ENCODE measurements at places on chromosomes 2 and 18.

- peak; percentile 85 for DNase-seq
These were observed 408.1 kb downstream of the THSD7B start for GRCh38 chr2:137173463-137173862.

DNA sequence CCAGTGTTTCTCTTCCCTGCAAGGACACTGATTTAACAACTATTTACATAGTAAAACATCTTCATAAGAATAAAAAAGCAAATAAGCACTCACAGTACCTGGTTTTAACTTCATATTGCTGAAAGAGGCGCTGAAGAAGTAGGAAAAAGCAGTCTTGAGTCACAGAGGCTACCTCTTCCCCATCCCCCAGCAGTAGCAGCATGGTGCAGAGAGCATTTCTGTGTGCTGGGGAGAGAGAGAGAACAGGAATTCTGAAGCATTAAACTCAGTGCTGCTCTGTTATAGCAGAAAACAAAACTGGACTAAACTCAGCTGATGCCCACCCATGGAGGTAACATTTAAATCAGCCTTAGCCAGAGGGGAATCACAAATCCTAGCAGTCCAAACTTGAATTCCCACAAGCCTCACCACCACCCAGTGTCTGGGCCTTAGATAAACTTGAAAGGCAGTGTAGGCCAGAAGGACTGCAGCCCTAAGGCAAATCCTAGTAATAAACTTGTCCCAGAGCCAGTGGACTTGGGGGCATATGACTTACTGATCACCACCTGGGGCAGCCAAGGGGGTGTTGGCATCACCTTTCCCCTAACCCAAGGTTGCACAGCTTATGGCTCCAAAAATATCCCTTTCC lies 321.8 kb upstream of the CWC22 start:
- DNase-seq: no peak

DNA sequence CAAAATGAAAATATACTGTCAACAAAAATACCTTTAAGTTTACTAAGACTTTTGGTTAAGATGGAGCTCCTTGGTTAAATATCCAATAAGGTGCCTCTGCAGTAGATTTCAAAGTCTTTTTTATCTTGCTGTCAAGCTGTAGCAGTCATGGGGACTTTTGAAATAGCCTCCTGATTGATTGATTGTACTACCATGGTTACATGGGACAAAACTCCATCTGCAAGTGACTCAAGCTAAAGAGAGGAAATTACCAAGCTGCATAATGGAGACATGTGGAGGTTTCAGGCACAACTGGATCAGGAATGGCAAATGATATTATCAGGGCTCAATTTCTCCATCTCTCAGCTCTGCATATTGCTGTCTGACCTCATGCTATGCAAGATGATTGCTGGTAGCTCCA lies 73.4 kb upstream of the ST8SIA3 start:
- no peak for DNase-seq

DNA sequence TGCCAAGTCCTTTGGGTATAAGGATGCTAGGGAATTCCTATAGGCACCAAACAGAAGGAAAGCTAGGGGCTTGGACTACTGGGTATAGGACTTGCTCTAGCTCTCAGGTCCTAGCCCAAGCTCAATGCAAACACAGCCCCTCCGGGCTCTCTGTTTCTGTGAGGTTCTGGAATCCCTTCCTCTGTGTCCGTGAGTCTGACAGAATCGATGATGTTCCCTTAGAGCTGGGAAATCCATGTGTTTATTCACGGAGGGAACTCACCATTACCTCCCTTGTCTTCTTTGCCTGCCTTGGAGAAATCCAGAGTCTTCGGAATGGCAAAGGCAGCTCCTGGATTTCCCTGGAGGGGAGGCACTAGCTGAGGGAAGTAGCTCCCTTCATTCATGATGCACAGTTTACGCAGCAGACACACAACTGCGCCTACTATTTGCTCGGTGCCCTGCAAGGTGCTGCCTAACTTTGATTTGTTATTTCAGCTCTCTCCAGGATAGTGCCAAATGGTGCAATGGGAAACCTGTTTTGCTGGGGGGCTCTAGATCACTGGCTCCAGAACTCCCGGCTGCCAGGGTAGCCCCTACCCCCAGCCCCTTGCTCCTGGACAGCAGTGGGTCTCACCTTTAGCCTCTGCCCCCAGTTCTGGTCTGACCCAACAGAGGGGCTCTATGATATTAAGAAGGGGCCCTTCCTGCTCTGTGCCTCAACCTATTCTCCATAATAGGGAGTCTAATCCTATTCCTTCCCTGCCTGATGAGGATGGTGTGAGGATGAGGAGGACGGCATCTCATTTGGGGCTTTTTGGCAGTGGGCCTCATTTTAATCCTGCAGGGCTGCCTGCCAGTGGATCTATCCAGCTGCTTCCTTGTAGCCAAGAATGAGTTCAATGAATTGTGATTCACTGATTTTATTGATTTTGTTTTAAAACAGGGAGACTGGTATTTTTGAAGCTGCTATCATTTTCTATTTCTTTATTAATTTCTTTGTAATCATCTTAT lies 8.4 kb upstream of the PSMD1 start:
- no peak for DNase-seq

- DNase-seq: peak; percentile 75
These were observed 53.0 kb downstream of the LYPD6 start for GRCh38 chr2:149383340-149383739.
